Endothelial cell (in vitro differentiated cells): ENCODE measurements at places on chromosomes 1 and 21.

- DNase-seq: no peak
Observed at GRCh38 chr1:70910013-70910412, 137.6 kb downstream of the PTGER3 start.

DNA sequence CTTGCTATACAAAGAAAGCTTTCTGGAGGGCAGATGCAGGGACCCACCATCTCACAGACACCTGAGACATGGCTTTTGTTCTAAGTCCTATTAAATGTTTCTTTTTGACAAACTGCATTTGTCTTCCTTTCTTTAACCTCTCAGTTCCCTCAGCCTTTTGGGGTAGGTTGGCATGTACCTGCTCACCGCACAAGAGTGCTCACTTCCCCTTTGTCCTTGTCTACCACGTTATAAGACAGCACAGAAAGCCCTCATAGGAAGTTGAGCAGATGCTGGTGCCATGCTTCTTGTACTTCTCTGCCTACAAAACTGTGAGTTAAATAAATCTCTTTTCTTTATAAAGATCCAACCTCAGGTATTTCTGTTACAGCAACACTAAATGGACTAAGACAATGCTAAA lies 31.9 kb upstream of the RGS21 start:
- DNase-seq: no peak

- DNase-seq: no peak
Observed at GRCh38 chr1:107124694-107125093, 16.1 kb upstream of the NTNG1 start.

- no peak for DNase-seq
Observed at GRCh38 chr1:236502579-236502971, 21.2 kb upstream of the LGALS8 start.

GRCh38 chr1:160768295-160768657 lies 27.7 kb upstream of the LY9 start:
- peak; percentile 50 for DNase-seq

DNA sequence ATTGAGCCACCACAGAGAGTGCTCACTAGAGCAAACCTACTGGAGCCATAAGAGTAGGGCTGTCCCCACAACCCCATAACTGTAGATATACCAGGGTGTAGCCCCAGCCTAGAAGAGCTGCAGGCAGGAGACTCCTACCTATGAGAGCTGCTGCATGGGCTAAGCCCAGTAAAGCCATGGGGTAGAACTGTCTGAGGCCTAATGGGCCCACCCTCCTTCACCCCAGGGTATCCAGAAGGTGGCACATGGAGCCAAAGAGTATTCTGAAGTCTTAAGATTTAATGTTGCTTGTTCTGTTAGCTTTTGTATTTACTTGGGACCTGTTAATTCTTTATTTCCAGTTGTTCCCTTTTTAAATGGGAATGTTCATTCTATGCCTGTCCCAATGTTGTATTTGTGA lies 1193.7 kb upstream of the ADGRL2 start:
- no peak for DNase-seq

GRCh38 chr1:10084045-10084444 lies 51.3 kb downstream of the UBE4B start:
- no peak for DNase-seq

- DNase-seq: no peak
Observed at GRCh38 chr1:209756615-209757445, 977 bp downstream of the TRAF3IP3 start.

DNA sequence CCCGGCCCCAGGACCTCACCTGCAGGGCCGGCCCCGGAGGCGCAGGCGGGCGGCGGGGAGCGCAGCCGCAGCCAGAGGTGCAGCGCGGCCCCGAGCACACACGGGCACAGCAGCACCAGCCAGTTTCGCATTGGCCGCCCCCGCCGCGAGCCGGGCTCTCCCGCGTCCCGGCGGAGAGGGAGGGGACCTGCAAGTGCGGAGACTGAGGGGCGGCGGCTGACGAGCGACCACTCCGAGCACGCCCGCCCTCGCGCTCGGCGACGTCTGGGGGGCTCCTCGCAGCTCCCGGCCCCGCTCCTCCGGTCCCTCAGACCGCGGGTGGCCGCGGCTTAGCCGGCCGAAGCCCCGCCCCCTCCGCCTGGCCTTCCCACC lies at the start of gene B3GALNT2:
Gene B3GALNT2, minus strand, starts transcription at position 331 of the 372 bp plus-strand sequence. Its CDS starts 200 bp downstream, at position 131.
- no peak for DNase-seq

DNA sequence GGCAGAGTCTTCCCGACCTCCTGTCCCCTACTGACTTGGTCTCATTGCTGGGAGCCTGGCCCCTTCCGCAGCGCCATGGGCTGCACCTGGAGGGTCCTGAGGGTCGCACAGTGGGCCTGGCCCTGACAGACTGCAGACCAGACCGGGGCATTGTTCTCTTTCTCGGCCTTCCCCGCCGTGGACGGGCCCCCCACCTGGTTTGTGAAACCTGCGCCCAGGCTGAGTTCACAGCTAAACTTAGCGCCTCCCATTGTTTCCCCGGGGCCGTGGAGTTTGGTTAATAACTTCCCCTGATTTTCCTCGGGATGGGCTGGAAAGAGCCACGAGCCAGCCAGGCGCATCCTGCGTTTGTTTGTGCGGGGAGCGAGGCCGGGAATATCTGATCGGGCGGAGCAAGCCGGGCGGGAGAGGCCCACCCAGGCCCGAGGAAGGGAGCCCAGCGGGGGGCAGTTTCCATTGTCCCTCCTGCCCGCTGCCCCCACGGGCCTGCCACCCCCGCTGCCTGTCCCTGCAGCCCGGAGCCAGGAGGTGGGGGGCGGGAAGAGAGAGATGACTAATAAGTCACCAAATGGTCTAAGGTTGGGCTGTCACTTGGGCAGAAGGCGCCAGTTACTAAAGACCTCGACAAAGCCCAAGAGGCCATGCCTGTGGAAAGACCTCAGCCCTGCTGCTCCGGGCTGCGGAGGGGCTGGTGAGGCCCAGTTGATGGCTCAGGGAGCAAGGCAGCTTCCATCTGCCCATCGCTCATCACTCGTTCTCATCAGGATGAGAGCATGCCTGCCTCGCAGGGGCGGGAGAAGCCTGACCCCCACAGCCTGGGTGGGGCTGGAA lies 39.0 kb upstream of the ARHGEF16 start:
- DNase-seq: peak; percentile 43

DNA sequence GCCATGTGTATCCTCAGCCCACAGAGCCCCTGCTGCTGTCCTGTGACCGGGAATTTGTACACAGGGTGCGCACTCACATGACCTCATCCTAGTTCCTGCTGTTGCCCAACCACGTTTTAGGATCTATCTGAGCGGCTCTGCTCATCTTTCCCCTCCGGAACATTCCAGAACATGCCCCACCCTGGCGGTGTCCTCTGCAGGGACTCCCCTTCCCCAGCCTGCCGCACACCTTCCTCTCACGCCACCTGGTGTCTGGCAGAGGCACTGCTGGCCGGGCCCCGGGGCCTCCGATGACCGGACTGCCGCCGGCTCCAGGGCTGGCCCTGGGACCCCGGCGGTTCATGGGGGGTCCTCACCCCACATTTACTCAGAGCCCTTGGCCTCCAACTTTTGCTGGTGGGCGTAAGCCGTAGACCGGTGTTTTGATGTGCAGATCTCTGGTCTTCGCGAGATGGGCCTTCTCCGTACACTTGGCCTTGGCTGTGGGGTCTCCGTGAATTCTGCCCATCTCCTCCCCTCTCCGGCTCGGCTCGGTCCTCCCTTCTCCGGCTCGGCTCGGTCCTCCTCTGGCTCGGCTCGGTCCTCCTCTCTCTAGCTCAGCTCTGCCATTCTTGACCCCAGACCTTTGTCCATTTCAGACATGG lies 29.5 kb downstream of the ARHGEF16 start:
- peak; percentile 80 for DNase-seq

DNA sequence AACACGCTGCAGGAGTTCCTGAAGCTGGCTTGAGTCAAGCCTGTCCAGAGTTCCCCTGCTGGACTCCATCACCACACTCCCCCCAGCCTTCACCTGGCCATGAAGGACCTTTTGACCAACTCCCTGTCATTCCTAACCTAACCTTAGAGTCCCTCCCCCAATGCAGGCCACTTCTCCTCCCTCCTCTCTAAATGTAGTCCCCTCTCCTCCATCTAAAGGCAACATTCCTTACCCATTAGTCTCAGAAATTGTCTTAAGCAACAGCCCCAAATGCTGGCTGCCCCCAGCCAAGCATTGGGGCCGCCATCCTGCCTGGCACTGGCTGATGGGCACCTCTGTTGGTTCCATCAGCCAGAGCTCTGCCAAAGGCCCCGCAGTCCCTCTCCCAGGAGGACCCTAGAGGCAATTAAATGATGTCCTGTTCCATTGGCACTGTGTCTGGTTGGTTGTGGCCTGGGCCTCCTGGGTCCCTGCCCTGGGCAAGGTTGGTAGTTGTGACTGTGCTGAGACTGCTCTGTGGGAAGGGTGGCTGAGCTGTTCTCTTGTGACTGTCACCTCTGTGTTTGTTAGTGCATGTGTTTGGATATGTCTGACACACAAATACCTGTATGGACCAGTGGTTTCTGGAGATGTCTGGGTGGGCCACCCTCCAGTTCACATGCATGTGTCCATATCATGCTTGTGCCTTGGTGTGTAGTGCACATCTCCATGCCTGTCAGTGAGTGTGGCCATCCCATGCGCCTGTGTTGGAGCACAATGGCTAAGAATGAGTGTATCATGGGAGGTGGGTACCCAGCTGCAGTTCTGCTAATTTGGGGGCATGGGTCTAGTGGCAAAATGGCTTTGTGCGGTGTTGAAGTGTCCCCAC lies 1.4 kb downstream of the SH3BGRL3 start:
- no peak for DNase-seq

GRCh38 chr1:57300186-57300585 lies 123.7 kb downstream of the DAB1 start:
- DNase-seq: no peak

DNA sequence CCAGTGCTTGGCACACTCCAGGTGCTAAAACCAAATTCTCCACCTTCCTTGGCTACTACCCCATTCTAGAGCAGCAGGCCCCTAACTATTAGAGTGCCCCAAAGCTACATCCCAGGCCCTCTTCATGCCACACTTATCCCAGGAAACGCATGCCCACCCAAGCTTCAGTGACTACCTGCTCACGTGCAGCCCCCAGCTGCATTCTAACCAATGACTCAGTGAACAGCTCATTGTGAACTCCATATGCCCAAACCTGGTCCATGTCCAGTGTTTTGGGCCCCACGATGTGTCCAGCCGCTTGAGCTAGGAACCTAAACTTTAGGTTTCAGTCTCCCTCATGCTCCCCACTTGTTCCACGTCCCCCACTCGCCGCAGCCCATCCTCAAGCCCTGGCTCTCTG lies 41.5 kb downstream of the NKAIN1 start:
- no peak for DNase-seq

GRCh38 chr1:39046613-39047210 lies 20.6 kb downstream of the NDUFS5 start:
- DNase-seq: no peak

DNA sequence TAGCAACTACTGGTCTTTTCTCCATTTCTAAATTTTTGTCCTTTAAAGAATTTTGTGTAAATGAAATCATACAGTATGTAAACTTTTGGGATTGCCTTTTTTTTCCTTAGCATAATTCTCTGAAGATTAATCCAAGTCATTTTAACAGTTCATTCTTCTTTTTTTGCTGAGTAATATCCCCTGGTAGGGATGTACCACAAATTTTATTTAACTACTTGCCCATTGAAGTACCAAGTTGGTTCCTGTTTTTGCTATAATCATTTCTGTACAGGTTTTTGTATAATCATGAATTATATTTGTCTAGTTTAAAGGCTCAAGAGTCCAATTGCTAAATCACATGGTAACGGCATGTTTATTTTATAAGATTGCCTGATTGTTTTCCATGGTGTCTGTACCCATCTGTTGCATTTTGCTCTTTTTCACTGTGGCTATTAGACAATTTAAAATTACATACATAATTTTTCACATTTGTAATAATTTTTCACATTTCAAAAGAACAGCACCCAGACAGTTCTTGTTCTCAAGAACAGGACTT lies 891.1 kb downstream of the USP25 start:
- DNase-seq: no peak

- DNase-seq: no peak
Observed at GRCh38 chr1:24963099-24963872, 33.2 kb upstream of the RUNX3 start.

DNA sequence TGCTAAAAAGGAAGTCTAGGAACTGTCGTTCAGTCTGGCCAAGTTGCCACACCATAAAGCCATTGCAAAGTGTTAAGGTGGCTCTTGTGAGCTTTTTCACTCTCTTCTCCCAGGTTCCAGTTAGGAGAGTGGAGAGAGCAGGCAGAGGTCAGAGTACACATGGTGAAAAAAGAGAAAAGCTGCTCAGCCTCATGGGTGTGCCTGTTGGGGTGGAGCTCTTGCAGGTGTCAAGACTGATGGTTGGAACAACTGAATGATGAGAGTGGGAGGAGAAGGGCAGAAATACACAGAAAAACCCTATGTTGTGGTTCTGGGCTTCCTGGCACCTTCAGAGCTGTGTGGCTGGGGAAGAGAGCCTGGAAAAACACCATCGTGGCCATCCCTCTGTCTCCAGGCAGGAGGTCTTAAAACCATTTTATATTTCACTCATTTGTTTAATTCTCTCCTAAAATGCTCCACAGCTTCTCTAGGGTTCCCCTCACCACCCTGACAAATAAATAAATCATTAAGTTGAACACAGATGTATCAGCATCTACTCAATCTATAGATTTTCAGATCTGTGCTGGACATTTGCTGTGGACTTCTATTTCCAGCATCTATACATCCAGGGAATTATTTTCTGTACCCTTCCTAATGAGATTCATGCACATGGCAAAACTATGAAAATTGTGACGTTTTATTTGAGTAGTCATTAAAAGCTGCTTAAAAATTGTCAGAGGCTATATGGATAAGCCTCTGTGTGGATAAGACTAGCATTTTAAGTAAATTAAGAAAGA lies 17.5 kb downstream of the UBASH3A start:
- DNase-seq: no peak

- no peak for DNase-seq
Observed at GRCh38 chr1:200118779-200119505, 91.4 kb downstream of the NR5A2 start.

- no peak for DNase-seq
Observed at GRCh38 chr1:110300412-110301085, 38.6 kb upstream of the RBM15 start.

DNA sequence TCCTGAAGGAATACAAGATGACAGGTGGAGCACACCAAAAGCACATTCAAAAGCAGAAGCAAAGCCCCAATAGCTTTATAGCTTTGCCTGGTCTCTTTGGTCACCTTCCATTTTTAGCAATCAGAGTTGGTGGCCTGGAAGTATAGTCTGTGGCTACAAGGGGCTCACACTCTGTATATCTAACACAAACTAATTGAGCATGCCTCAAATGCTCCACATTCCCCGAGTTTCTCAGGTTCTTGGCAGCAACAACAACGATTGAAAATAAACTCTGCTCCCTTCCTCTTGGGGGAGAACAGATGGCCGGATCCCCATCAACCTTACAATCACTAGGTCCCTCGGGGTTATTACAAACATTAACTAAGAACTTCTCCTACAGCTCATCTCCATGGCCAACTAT lies 24.9 kb upstream of the TADA1 start:
- DNase-seq: no peak

GRCh38 chr21:36092681-36093080 lies 22.9 kb downstream of the CBR1 start:
- DNase-seq: no peak

- peak; percentile 54 for DNase-seq
Observed at GRCh38 chr1:6208723-6209660, 3.1 kb downstream of the RNF207 start.
